CD4-positive, CD25-positive, alpha-beta regulatory T cell (primary cell): ENCODE measurements at places on chromosomes 6 and 20. TPM values are rescaled to one million over a fixed set of nuclear protein-coding genes. Genes with fewer than 3 reads are reported as not detected.
A peak's percentile ranks its signal among the peaks of the same experiment; 100 is the strongest.

- H3K27ac ChIP-seq, result no peak overlapping the region
- H3K27me3 ChIP-seq, result peaks cover 7% of the 10 kb centered on the region
- no peak overlapping the region for H3K4me3 ChIP-seq
- no peak for DNase-seq
- H3K36me3 ChIP-seq, result no peaks in the 10 kb centered on the region
These were observed 91.2 kb downstream of the DNAH8 start for GRCh38 chr6:38806271-38806670.

TMEM200A gene
- 0.19 TPM for polyA plus RNA-seq

GRCh38 chr6:39369987-39370386 lies 47.5 kb upstream of the KCNK16 start:
- H3K4me3 ChIP-seq, result no peak overlapping the region
- no peaks in the 10 kb centered on the region for H3K4me1 ChIP-seq

DNA sequence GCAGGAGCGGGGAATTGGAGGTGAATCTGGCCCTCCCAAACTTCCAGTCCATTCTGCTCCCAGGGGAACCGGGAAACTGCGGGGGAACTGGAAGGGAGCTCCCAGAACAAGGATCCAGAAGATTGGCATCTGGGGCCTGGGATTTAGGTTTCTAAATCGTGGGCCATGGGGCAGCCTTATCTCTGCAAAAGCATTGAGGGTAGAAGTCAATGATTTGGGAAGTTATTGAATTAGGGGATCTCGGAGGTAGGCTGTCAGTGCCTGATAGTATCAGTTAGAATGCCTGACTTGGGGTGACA lies 45.1 kb downstream of the HNF4A start:
- H3K4me1 ChIP-seq, result no peaks in the 10 kb centered on the region
- DNase-seq, result no peak
- no peaks in the 10 kb centered on the region for H3K36me3 ChIP-seq
- no peak overlapping the region for H3K4me3 ChIP-seq

DNA sequence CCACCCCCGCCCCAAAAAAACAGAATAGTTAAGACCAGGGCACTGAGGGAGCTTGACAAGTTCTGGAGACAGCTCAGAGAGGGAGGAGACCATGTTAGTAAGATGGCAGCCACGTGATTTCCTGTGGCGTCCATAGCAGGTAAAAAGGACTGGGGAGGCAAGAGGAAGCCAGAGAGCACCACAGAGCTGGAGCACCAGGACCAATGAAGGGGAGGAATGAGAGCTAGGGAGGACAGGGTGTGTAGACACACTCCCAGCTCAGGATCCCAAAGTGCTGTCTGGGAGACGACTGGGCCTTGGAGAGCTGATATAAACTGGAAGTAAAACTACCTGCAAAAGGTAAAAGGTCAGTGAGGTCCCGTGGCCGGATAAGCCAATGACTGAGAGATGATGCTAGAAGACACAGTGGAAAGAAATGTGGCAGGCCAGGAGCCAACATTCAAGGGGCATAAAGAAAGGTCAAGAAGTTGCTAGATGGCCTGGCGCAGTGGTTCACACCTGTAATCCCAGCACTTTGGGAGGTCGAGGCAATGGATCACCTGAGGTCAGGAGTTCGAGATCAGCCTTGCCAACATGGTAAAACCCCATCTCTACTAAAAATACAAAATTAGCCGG lies 39.0 kb downstream of the SLC23A2 start:
- peak overlapping the region; percentile 64 for H3K27ac ChIP-seq
- no peaks in the 10 kb centered on the region for H3K36me3 ChIP-seq
- H3K27me3 ChIP-seq, result no peaks in the 10 kb centered on the region

DNA sequence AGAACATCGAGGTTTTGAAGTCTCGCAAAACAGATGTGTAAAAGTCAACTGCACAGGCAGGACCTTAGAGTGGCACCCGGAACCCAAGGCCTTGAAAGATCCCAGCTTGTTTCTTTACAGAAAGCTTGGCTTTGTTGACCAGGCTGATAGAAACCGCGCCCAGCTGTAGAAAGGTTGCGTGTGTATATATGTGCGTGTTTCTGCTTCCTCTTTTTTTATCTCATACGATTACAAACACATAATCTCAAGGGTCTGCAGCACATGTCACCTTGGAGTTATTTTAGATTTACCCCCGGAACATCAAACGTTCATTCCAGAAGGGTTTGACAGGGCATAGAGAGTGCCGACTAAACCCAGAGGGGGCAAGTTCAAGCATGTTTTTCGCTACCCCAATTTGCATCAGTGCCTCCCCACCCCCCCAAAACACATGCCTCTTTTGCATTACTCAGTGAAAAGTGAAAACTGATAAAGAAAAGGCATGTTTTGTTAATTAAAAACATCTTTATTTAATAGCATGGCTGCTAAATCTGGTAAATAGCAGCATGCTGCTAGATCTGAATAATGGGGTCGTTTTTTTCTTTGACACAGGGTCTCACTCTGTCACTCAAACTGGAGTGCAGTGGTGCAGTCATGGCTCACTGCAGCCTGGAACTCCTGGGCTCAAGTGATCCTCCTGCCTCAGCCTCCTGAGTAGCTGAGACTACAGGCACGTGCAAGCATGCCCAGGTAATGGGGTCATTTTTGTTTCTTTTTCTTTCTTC lies 33.2 kb upstream of the NCOA3 start:
- H3K4me3 ChIP-seq, result no peak overlapping the region
- H3K36me3 ChIP-seq, result no peaks in the 10 kb centered on the region
- peaks cover 2% of the 10 kb centered on the region for H3K4me1 ChIP-seq
- no peaks in the 10 kb centered on the region for H3K27me3 ChIP-seq

DNA sequence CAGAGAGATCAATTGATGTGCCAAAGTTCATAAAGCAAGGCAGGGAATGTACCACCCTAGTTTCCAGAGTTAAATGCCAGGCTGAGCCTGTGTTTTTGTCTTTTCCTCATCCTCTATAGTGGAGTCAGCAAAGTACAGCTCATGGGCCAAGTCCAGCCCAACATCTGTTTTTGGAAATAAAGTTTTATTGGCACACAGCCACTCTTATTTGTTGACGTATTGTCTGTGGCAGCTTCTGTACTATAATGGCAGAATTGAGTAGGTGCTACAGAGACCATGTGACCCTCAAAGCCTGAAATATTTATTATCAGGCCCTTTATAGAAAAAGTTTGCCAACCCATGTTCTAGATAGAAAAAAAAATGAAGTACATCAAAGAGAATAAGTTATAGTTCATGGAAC lies 187.0 kb downstream of the TSHZ2 start:
- H3K27ac ChIP-seq, result no peak overlapping the region
- H3K36me3 ChIP-seq, result no peaks in the 10 kb centered on the region
- H3K4me1 ChIP-seq, result no peaks in the 10 kb centered on the region
- no peak overlapping the region for H3K4me3 ChIP-seq
- H3K27me3 ChIP-seq, result no peaks in the 10 kb centered on the region

DNA sequence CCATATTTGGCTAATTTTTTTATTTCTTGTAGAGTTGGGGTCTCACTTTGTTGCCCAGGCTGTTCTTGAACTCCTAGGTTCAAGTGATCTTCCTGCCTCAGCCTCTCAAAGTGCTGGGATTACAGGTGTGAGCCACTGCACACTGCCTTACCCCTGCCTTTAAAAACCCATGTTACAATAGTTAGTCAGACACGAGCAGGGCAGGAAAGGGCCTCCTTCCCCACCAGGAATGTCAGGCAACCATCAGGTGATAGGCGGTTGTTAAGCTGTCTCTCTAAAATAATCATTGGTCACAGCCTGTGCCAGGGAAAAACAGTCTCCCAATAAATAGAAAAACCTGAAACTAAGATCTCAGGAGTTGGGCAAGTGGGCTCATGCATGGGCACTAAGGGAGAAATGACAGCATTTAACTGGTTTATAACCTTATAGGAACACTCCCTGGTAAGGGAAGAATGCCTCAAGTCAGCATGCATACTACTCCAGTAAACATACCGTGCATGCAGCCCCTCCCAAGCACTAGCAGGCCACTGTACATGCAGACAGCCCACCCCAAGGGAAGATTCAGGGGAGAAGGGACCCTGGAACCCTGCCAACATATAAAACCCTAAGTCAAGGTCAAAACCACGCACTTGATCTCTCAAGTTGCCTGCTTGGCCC lies 8.4 kb downstream of the OR2H2 start:
- H3K27me3 ChIP-seq, result no peaks in the 10 kb centered on the region
- H3K27ac ChIP-seq, result no peak overlapping the region
- no peaks in the 10 kb centered on the region for H3K36me3 ChIP-seq

RPL10A gene
- 848 TPM for polyA plus RNA-seq

PYGB gene
- 45.4 TPM for polyA plus RNA-seq

DNA sequence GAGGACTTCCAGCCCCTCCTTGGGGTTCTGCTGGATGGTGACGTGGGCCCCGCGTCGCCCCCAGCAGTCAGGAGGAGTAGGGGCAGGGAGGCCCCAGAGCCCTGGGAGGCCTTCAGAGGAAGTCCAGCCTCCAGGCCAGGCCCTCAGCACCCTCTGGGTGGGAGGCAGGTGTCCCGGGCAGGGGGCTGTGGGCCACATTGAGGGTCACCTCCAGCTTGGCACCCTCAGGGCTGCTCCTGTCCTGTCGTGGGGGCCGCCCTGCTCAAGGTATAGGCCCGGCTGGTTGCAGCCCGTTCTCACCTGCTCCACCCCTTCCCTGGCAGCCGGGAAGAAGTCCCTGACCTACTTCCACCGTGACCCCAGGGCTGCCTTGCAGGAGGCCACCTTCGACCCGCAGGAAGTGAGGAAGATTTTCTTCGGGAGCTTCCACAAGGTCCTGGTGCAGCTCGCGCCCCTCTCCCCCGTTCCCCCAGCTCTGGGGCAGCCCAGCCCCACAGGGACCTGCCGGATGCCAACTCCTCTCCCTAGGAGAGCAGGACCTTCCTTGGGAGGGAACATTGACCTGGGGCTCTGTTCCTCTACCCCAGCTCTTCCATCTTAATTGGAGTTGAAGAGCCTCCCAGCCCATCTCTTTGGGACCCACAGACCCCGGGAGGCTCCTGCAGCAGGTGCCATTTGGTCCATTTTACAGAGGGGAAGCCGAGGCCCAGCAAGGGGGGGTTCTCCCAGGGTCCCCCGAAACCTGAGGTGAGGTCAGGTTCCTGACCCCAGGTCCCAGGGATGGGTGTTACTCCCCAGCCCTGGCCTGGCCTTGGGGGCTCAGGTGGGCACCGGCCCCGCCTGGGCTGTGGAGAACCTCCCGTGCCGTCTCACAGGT lies 26.4 kb downstream of the COL20A1 start:
- no peak for DNase-seq
- no peaks in the 10 kb centered on the region for H3K36me3 ChIP-seq
- no peak overlapping the region for H3K27ac ChIP-seq
- no peaks in the 10 kb centered on the region for H3K27me3 ChIP-seq
- no peaks in the 10 kb centered on the region for H3K4me1 ChIP-seq

BPI gene
- polyA plus RNA-seq, result not detected

DNA sequence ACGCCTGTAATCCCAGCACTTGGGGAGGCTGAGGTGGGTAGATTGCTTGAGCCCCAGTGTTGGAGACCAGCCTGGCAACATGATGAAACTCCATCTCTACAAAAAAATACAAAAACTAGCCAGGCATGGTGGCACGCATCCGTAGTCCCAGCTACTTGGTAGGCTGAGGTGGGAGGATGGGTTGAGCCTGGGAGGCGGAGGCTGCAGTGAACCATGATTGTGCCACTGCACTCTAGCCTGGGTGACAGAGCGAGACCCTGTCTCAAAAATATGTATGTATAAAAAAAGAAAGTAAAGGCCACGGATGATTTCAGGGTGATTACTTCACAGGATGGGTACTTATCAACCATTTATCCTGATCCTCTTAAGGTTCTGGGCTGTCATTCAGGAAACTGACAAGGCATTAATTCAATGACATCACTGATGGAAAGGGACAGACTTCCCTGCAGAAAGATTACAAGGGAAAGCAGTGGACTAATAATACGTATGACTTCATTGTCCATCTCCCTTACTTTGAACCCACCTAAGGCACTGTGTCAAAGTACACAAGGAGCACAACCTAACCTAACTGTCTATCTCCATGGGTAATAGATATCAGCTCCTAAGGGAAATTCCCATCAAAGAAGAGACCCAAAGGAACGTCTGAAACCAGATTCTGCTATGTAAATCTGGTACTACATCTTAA lies 61.2 kb downstream of the ZMYND8 start:
- DNase-seq, result no peak
- no peak overlapping the region for H3K4me3 ChIP-seq
- H3K27me3 ChIP-seq, result no peaks in the 10 kb centered on the region
- H3K27ac ChIP-seq, result no peak overlapping the region

- H3K36me3 ChIP-seq, result no peaks in the 10 kb centered on the region
- no peak for DNase-seq
- no peak overlapping the region for H3K27ac ChIP-seq
- H3K27me3 ChIP-seq, result no peaks in the 10 kb centered on the region
These were observed 207.8 kb upstream of the KCNG1 start for GRCh38 chr20:51230727-51231126.

IL17F gene
- polyA plus RNA-seq, result not detected

RAB23 gene
- not detected for polyA plus RNA-seq

OLIG3 gene
- polyA plus RNA-seq, result not detected

TREML2 gene
- polyA plus RNA-seq, result 1.4 TPM

ZBTB12 gene
- not detected for polyA plus RNA-seq

DNA sequence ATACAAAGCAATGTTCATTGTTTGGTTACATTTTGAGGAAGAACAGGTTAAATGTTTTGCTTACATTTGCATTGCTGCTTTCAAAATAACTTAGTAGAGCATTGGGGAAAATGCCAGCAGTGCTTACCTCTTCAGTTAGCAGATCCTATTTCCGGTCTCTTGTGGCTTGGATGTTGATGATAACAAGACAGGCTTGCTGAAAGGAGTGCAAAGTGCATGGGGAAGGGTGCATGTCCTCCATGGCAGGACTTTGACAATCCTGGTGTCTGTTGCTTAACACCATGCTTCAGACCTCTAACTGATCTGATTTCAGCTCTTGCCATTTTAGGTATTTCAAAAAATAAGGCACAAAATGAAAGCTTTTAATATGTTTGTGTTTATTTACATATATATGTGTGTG lies 21.1 kb downstream of the TPD52L1 start:
- H3K27ac ChIP-seq, result no peak overlapping the region
- H3K4me1 ChIP-seq, result no peaks in the 10 kb centered on the region
- no peak for DNase-seq
- no peak overlapping the region for H3K4me3 ChIP-seq
- peaks cover 2% of the 10 kb centered on the region for H3K27me3 ChIP-seq
- no peaks in the 10 kb centered on the region for H3K36me3 ChIP-seq

PLN gene
- polyA plus RNA-seq, result 0.25 TPM

LRFN2 gene
- not detected for polyA plus RNA-seq

ASIP gene
- not detected for polyA plus RNA-seq

FITM2 gene
- polyA plus RNA-seq, result 0.73 TPM

- H3K27me3 ChIP-seq, result no peaks in the 10 kb centered on the region
- H3K4me1 ChIP-seq, result no peaks in the 10 kb centered on the region
- no peak overlapping the region for H3K4me3 ChIP-seq
These were observed 220.8 kb upstream of the FOXA2 start for GRCh38 chr20:22805219-22805618.
